Kidney epithelial cell (primary cell): ENCODE measurements at places on chromosomes 4 and X. TPM values are rescaled to one million over a fixed set of nuclear protein-coding genes. Genes with fewer than 3 reads are reported as not detected.

GRCh38 chr4:100060765-100061416 lies 110.8 kb upstream of the H2AZ1 start:
- no peak for DNase-seq

- DNase-seq: no peak
These were observed 38.8 kb upstream of the TRPC5OS start for GRCh38 chrX:111837197-111837596.

COL4A5 gene
- 17.8 and 23.8 TPM in 2 replicates for total RNA-seq

DNA sequence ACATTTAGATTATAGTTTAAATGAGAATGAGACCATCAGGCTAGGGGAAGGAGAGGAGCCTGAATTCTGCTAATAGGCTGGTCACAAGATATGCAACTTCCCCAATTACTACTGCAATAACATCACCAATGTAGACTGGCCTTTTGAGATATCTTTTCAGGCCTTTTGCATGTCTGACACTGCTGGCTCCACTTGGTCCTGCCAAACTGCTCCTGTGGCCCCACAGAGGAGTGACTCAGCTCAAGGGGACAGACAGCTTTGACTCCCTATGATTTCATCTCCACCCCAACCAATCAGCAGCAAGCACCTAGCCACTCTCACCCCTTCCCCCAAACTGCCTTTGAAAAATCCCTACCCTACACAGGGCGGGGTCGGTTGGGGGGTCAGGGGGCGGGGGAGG lies 22.8 kb downstream of the GPRIN3 start:
- DNase-seq: no peak

- DNase-seq: no peak
These were observed 454 bp downstream of the BTC start for GRCh38 chr4:74793757-74794381.

PJA1 gene
- 37.4 and 37.8 TPM in 2 replicates for total RNA-seq

GPC3 gene
- total RNA-seq: 14.5 and 15.3 TPM in 2 replicates

GRCh38 chr4:6480534-6481088 lies 8.2 kb upstream of the PPP2R2C start:
- no peak for DNase-seq

DNA sequence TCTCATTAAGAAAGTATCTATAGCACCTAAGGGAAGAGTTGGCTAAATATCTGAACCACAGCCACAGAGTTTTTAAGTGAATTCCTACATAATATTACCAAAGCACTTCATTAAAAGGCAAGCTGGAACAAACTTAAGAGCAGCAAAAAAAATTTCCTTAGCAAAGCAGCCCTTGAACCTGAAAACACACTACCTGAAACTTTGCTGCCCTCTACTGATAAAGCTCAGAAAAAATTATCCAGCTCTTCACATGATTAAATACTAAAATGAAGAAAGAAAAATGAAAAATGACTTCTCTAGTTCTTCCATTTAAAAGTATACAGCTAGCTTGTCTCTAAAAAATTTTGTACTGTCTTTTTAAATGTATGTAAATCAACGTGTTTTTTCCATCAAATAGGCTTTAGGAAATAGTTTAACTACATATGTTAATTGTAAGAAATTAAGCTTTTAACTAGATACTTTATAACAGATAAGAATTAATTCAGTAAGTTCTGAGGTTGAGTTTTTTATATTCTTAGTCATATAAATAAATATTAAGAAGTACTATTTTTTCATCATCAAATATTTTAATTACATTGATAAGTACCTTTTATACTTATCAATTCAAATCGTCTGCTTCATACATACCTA lies 156.1 kb downstream of the STPG2 start:
- peak; percentile 16 for DNase-seq

- no peak for DNase-seq
These were observed 124.5 kb downstream of the RAPGEF2 start for GRCh38 chr4:159227378-159227777.

GRCh38 chrX:136493011-136493410 lies 4.4 kb upstream of the HTATSF1 start:
- DNase-seq: no peak

DNA sequence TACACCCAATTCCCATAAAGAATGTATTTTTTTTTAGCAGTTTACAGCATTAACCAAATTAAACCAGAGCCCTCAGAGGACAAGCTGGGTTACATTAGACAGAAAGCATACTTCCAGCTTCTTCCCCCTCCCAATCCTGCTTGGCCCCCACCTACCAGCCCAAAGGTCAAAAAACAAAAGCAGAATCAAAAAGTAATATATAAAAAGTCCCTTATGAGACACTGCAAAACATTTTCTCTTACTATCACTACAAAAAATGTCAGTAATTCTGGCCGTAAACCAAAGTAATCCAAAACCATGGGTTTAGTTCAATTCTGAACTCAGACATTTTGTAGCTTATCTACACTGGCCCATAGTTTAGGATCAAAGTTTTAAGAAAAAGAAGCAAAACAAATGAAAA lies 38.0 kb downstream of the APBB2 start:
- no peak for DNase-seq

GRCh38 chr4:100936661-100937375 lies 410.5 kb downstream of the PPP3CA start:
- DNase-seq: no peak

KLHL13 gene
- total RNA-seq: 10.7 and 12.7 TPM in 2 replicates

- DNase-seq: no peak
These were observed 436.5 kb upstream of the FTHL17 start for GRCh38 chrX:31508338-31508737.

GRCh38 chr4:151905197-151905596 lies 144.4 kb upstream of the GATB start:
- no peak for DNase-seq

DNA sequence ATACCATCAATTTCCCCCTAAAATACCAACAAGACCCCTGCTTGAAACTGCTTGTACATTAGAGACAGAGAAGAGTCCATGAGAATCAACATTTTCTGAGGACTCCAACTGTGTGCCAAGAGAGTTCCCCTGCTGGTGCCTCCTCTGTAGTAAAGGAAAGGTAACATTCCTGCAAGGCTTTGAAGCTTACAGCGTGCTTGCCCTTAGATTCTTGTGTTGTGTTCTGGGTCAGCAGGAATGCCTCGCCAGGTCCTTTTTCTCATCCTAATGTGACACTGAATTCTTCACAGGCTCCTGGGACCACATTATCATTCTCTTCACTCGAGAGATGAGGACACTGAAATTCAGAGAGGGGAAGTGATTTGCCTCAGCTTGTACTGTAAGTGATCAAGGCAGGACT lies 9.7 kb upstream of the EOLA2 start:
- DNase-seq: no peak

DNA sequence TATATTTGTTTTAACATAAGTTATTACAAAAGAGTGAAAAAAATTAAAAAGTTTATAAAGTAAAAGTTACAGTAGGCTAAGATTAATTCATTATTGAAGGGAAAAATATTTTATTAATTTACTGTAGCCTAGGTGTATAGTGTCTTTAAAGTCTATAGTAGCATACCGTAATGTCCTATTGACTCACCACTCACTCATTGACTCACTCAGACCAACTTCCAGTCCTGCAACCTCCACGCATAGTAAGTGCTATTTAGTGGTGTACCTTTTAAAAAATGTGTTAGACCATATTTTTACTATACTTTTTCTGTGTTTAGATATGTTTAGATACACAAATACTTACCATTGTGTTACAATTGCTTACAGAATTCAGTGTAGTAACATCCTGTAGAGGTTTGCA lies 841.1 kb downstream of the CENPC start:
- DNase-seq: no peak

DNA sequence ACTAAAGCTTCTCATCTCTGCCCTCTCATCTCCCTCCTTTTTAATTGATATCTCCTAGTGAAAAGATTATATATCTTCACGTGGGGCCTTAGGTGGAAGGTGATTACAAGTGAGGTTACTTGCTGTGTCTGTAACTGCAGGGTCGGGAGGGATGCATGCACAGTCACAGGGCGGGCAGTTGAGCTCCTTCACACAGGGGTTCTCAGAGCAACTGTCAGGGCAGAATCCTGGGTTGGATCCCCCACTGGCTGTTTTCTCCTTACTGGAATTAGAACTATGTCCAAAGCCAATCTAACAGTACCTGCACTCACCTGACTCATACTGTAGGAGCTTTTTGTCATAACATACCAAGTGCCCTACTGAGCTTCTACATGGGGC lies 141.1 kb downstream of the AASDH start:
- DNase-seq: no peak

PGAM4 gene
- total RNA-seq: not detected in 2 replicates

DNA sequence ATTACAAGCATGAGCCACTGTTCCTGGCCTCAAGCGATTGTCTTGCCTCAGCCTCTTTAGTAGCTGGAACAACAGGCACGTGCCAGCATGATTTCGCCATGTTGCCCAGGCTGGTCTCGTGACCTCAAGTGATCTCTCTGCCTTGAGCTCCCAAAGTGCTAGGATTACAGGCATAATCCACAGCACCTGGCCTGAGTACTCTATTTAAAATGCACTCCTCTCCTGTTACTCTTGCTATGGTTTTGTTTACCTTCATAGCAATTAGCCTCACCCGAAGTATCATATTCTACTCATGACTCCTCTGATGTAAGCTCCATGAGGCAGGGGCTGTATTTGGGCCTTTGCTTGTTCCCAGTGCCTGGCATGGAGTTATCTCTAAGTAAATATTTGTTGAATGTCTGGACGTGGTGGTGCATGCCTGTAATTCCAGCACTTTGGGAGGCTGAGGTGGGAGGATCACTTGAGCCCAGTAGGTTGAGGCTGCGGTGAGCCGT lies 92.5 kb upstream of the SLC34A2 start:
- no peak for DNase-seq

SMIM14 gene
- 29.6 and 58.4 TPM in 2 replicates for total RNA-seq

- DNase-seq: no peak
These were observed 26.5 kb upstream of the SPANXN4 start for GRCh38 chrX:142999199-142999701.

GRCh38 chrX:97587171-97587570 lies 703.5 kb downstream of the RPA4 start:
- no peak for DNase-seq

FGF2 gene
- 29.1 and 29.4 TPM in 2 replicates for total RNA-seq

SHOX gene
- total RNA-seq: not detected in 2 replicates

GRCh38 chr4:70392057-70392776 lies 5.5 kb upstream of the OPRPN start:
- no peak for DNase-seq

DNA sequence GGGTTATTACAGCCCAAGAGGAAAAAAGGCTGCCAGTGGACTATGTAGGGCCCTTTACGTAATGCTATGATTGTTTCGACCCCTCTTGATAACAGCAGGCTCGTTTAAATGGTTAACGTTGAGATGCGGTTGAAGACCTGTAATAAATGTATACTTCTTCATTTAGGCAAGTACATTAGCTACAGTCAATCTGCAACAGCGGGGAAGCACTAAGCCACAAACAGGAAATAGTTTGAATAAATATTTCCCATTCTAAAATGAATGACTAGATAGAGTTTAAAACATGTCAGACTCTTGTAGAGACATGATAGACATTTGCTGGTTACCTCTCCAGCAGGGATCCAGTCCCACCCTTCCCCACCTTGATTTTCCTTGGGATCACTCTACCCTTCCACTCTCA lies 38.1 kb upstream of the STIM2 start:
- DNase-seq: no peak

TRAM1L1 gene
- total RNA-seq: 3.1 and 4.1 TPM in 2 replicates

DNA sequence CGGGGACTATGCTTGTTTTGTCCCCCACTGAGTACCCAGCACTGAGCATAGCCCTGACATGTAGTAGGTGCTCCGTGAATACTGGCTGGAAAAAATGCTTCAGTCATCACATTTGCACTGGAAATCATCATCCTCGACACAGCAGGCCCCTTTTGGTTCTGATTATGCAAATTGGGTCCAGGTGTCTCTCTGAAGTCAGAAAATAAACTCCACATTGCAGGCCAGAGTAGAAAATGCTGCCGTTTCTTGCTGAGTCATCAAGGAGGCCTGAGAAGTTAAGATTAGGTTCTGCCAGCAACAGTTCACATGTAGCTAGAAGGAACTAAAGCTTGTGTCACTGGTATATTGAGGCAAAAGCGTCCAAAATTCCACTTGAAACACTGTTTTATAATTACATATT lies 15.0 kb upstream of the STK32B start:
- no peak for DNase-seq

DNA sequence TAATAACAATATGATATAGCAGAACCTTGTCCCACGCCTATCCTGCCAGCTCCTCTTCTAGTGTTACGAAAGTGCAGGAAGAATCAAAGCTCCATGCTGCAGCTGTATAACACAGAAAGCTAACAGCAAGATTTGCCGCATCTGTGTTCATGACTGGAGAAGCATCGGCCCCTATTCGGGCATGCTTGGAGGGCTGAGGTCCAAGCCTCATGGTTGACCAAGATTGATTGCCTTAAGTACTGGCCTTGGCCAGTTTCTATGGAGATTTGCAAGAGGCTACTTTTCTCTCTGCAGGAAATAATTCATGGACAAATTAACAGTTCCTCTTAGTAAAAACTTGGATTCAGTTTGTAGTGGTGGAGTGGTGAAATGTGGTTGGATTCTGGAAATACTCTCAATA lies 12.9 kb upstream of the NDP start:
- DNase-seq: no peak

PABPC5 gene
- 1.7 TPM in 2 replicates for total RNA-seq

IL2RG gene
- 0.08 TPM in 1 of 2 replicates, not detected in the other for total RNA-seq

SSX4 gene
- not detected in 2 replicates for total RNA-seq

LGI2 gene
- total RNA-seq: 0.25 and 0.75 TPM in 2 replicates

- no peak for DNase-seq
These were observed 88.6 kb downstream of the SLC9A7 start for GRCh38 chrX:46670316-46670715.

DNA sequence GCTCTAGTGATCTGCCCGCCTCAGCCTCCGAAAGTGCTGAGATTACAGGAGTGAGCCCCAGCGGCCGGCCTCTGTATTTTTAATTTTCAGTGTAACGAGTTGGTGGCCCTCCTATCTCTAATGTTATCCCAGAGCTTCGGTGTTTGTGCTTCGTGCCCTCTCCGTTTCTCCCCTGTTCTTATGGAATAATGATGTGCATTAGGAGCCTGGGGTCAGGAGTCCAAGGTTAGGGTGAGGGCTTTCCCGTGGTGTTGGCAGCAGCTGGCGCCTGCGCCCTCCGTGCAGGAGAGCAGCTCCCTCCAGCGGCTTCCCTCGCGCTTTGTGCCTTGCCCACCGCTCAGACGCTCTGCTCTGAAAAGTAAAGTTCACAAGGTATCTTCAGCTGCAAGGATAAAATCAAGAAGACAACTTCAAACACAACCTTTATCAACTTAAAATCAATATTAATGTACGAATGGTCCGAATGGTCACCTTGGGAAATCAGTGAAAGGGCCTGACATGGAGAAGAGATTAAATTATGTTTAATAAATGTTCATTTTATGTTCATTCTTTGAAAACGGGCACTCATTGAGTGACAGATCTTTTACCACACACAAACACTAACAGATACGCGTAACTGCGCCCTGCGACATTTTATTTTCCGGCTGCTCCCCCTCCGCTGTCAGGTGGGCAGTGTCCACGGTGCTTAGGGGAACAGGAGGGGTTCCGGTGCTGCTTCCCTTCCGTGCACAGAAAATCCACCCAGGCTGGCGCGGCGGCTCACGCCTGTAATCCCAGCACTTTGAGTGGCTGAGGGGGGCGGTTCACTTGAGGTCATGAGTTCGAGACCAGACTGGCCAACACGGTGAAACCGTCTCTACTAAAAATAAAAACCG lies 62.4 kb downstream of the TRAPPC11 start:
- DNase-seq: no peak

- DNase-seq: no peak
These were observed 137.1 kb upstream of the TBL1X start for GRCh38 chrX:9327747-9328145.
